H7 (cell line): ENCODE measurements at places on chromosomes 12 and 14. TPM values are rescaled to one million over a fixed set of nuclear protein-coding genes. Genes with fewer than 3 reads are reported as not detected.

Gene TBX5
- not detected in 2 replicates for total RNA-seq

Gene TMEM52B
- total RNA-seq: not detected in 2 replicates

- DNase-seq: no peak
Measured at GRCh38 chr12:79155683-79156082, 291.1 kb downstream of the SYT1 start.

Gene SERPINA9
- total RNA-seq: not detected in 2 replicates

DNA sequence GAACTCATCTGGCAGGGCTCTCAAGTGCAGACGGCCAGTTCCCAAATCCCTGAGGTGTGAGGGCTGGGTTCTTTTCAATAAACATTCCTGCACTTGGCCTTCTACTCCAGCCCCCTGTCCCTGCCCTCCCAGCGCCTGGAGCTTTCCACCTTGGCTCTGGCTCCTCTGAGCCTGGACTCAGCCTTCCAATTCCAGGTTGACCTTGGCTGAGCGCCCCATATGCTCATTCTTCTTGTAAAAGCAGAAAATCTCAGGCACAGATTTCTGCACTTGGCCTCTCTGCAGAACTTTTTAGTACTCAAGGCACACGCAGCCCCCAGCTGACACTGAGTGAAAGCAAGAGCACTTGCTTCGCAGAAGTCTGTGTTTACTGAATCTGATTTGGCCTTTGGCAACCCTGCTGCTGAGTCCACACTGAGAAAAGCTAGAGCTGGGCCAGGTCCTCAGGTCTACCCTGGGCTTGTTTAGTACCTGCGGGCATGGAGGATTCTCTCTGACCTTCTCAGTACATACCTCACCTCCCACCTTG is 222.7 kb downstream of the MSRB3 start:
- no peak for DNase-seq

DNA sequence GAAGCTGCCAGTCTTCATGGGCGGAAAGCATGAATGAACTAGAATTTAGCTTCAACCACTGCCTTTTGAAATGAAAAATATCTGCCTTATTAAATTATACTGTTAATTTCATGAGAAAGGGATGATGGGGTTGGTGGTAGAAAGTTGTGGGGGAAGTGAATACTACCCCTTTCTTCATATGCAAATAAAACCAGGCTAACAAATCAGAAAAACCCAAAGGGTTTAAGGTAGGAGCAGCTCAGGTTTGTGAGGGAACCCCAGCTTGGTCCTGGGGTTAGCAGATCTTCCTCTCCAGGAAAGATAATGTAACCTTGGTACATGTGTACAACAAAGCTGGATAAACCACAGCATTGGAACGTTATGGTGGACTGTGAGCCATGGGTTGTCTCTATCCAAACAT is 84.0 kb downstream of the PPP2R5C start:
- DNase-seq: no peak

GRCh38 chr12:57693317-57693658 is 644 bp upstream of the OS9 start:
- no peak for DNase-seq

DNA sequence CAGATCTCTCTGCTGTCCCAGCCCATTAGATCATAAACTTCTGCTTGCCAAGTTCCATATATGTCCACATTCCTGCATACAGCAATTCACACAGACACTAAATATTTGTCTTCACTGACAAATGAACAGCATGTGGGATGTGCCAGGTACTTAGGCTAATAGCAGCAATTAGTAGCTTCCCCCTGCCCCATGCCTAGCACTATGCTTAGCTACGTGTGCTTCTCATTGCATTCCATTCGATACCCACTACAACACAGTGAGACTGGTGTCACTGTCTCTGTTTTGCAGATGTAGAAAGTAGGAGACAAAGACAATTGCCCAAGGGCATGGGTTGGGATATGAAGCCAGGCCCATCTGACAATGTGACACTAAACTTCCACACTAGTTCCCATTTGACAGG is 308.4 kb downstream of the BCL11B start:
- peak; percentile 15 for DNase-seq

Gene CBLN3
- 0.24 and 1.5 TPM in 2 replicates for total RNA-seq

DNA sequence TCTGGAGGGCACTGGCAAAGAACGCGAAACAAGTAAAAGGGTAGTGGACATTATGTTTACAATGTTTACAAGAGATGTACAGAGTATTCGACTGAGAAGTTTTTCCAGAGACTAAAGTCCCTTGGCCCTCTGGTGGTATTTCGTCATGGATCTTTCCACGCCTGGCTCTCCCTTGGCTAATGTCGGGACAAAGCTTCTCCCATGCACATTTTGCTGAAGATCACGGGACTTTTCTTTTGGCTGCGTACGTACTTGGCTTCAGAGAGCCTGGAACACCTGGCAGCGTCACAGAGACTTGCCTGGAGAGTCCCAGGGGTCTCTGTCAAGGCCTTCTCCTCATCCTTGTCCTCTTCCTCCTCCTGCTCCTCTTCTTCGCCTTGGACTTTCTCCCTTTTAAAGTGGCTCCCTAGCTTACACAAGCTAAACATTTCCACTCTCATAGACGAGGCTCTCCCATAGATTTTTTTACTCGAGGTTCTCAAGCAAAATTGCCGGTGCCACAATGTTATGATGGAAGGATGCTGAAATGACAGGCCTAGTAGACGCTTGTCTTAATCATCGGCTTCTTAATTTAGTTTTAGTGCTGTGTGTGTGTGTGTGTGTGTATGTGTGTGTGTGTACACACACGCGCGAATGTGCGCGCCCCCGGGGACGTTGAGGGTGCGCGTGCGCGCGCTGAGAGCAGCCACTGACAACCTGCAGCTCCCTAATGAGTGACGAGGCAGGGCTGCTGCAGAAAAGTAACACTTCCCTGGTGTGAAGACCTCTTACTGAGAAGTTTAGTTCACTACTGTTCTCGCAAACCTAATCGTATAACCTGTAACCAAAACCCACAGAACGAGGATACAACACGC is 4.9 kb upstream of the FOXG1 start:
- DNase-seq: no peak

Gene FERMT2
- 148 and 150 TPM in 2 replicates for total RNA-seq

- DNase-seq: no peak
Measured at GRCh38 chr12:29625359-29625953, 128.0 kb upstream of the OVCH1 start.

Gene SIX6
- 0.04 and 0.07 TPM in 2 replicates for total RNA-seq

GRCh38 chr12:71780237-71780822 is 25.7 kb downstream of the RAB21 start:
- peak; percentile 29 for DNase-seq

DNA sequence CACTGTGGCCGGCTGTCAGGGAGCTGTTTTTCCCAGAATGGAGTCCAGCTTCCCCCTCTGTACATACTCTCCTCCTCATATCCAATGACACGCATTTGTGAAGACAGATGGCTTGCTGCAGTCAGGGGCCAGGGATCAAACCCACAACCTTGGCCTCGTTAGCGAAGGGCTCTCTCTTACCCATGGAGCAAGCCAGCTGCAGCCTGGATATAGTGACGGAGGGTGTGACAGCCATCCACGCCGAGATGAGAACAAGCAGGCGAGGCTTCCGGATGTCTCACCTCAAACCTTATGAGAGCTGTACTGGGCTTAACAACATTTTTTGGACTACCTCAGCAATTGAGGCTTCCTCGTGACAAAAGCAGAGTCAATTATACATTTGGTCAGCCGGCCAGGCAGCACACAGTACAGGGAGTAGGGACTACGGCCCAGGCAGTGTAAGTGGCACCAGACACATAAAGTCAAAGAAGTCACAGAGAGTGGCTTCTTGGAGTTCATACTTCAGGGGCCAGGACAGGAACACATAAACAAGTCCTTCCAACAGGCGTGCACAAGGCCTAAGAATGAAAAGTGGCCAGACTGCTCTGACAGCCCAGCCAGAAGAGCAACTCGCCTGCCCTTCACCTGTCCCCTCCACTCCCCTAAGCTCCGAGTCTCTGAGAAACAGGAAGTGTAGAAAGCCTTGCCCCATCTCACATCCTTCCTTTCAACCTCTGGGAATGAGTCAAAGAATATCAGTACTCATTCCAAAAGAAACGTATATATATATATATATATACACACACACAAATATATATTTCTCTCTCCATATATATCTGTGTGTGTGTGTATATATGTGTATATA is 115.1 kb downstream of the TTC7B start:
- no peak for DNase-seq

- DNase-seq: no peak
Measured at GRCh38 chr14:60114881-60115280, 23.2 kb downstream of the PCNX4 start.

- DNase-seq: no peak
Measured at GRCh38 chr14:92308716-92309115, 14.2 kb upstream of the SLC24A4 start.

DNA sequence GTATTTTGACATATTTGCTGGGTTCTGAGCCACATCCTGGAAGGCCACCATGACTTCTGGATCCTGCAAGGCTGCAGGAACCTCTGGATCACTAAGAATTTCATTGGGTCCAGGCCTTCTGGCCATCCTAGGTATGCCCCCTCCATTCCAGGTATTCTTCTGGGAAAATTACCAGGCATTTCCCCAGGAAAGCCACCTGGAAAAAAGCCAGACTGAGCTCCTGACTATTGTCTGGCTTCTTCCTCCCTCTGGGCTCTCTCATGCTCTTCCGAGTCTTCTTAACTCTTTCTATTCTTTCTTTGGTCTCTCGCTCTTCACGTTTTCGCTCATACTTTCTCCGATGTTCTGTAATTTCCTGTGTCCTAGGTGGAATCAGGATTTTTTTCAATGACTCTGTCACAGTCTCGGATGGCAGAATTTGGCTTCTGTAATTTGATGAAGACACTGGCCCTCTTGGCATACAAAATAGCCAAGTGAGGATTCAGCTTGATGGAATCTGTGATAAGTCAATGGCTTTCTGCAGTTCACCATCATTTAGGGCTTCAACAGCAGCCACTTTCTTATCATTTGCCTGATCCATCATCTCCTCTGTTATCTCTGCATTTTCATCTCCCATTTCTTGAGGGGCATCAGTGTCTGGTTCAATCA is 42.6 kb downstream of the ATP23 start:
- DNase-seq: no peak

DNA sequence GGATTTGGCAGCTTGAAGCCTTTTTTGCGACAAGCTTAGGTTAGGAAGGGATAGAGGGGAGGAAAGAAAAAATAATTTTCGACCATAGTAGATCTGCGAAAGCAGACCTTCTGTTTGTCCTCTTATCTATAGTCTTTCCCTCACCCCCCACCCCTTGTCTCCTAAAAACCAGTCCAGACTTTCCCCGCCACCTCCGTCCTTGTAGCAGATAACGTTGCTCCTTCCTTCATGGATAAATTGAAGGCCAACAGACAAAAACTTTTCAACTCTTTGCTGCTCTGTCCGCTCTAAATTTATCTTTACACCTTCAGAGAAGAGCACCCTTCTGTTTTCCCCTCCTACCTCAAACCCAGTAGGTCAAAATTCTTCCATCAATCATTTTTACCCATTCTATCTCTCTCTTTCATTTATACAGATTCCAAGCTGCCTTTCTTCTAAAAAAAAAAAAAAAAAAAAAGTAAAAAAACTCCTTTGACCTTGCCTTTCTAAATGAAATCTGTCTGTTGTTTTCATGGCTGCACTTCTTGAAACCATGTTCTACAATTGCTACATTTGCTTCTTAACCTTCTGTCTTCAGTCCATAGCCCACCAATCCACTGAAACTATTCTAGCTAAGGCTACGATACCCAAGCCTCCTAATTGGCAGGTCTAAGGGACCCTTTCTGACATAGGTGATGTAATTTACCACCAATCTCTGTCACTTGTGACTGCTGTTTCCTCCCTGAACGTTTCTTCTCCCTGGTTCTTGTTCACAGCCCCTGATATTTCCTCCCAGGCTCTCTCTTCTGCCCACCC is 11.1 kb upstream of the NEMF start:
- no peak for DNase-seq

Gene CNTN1
- 2.9 and 4.3 TPM in 2 replicates for total RNA-seq

DNA sequence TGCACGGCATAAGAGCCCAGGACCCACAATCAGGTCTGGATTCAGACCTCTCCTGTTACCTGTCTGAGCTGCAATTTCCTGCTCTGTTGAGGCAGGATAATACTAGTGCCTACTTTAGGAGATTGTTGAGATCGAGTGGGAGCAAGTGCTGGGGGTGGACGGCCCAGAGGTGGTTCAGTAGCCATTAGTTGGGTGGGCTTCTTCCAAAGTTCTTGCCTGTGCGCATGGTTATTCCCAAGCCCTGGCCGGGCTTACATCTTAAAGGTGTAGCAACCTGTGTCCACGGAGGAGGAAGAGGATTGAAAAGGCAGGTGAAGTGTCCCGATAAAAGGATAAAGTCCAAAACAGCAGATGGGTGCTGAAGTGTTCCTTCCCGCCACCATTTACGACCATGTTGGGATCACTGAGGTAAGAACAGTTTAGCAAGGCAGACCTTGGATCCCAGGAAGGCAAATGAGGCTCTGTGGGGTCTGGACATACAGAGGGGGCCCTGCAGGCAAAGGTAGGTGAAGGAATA is 33.8 kb downstream of the ACACB start:
- DNase-seq: no peak

Gene LBHD2
- total RNA-seq: not detected in 2 replicates

Gene SIX1
- total RNA-seq: 0.07 TPM in 1 of 2 replicates, not detected in the other

Gene SDS
- 0.33 and 0.66 TPM in 2 replicates for total RNA-seq

DNA sequence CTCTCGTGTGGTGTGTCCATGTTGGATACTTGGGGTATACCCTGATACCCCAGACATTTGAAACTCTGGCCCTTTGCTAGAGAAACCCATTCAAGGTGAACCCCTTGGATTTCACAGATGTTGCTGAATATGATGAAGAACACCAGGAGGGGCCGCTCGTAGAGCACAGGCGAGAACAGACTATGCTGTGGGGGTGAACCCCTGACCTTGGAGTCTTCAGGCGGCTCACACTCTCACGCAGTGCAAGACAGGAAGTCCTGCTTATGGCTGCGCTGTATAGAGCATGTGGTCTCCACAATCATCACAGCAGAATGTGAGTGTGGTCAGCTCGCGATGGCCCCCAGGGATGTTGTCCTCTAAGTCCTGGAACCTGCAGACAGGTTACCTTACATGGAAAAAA is 60.4 kb downstream of the SLC15A4 start:
- no peak for DNase-seq

DNA sequence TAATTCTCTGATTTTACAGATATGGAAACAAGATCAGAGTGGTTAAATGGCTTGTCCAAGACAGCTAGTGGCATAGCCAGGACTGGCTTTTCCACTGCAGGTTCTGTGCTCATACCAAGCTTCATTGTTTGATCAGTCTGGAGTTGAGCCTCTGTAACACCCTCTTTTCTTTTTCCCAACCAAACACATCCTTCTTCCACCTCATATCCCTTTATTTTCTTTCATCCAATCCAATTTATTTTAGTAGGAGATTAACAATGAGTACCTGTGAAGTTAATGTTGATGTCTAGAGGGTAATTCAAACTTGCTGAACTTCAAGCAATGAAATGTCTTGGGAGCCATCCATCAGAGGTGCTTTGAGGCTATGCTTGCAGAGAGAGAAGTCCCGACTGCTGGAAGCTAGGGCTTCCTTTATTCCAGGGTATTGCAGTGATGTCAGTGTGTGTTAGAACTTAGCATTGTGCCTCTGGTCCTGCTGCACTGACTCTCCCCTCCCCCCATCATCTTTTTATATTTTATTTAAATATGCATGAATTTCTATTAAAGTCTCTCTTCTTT is 452.1 kb upstream of the PDE3A start:
- DNase-seq: no peak

Gene TOX4
- 23.5 and 30.5 TPM in 2 replicates for total RNA-seq
